Stimulated activated CD8-positive, alpha-beta memory T cell treated with anti-CD3 and anti-CD28 coated beads, Interleukin-15, amount 100 ng/mL, for 24 hours (primary cell): ENCODE measurements at places on chromosomes 4 and X.

GRCh38 chr4:22672519-22672918, 20.2 kb upstream of the GBA3 start:
- no peak for DNase-seq

GRCh38 chrX:121782544-121782943, 735.1 kb downstream of the GLUD2 start:
- DNase-seq, result no peak

DNA sequence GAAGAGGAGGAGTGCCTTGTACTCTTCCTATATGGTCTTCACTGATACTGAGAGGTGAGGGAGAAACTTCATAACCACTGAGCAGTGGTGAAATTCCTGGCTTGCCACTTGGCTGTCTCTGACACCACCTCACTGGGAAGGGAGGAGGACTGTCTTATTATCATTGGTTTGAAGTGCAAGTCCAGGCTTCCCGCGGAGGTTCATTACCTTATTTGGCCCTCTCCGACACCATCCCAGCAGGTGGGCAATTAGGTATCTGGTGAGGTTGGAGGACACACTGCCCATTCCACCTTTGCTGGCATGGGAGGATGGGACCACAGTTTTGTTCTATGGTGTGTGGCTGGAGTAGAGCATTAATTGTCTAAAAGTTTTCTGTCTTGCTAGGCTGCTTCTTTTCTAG, 206.1 kb downstream of the LHFPL1 start:
- no peak for DNase-seq

DNA sequence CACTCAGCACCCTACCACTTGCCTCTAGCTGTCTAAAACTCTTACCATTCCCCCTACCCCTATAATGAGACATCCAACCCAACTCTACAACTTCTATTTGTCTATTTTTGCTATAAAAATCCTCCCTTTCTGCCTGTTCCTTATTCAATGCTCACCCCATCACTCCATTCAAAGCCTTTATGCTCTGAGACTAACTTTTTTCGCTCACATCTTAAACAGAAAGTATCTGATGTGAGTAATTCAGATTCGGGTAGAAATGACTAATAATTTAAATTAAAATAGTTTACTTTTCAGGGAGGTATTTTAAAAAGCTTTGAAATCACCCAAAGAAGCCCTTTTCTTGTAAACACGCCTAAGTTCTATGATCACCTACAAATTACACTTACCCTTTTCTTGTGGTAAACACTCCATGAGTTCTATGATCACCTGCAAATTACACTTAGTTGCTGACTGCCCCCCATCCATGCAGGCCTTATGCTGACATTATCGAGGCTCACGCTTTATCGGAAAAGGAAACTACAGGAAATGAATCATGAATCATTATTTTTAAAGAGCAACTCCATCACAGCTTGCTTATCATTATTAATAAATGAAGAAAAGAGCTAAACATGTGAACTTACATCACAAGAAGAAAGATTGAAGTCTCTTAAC, 168.7 kb upstream of the PPP1R2C start:
- DNase-seq, result no peak

DNA sequence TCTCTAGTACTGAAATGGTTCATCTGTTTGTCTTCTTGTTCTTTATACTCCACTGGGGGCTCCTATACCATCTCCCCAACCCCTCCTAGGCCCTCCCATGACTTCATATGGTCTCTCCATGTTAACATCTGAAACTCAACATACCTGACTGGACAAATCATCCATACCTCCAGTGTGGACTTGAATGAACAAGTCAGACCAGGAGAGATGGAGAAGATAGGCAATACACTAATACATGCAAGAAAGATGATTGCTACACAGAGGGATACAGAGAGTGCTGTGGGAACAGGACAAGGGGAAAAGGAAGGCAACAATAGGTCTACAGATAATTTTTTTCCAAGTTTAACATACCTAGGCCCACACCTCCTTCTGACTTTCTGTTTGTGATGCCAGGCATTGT, 175.1 kb downstream of the FHIP1A start:
- DNase-seq, result no peak

DNA sequence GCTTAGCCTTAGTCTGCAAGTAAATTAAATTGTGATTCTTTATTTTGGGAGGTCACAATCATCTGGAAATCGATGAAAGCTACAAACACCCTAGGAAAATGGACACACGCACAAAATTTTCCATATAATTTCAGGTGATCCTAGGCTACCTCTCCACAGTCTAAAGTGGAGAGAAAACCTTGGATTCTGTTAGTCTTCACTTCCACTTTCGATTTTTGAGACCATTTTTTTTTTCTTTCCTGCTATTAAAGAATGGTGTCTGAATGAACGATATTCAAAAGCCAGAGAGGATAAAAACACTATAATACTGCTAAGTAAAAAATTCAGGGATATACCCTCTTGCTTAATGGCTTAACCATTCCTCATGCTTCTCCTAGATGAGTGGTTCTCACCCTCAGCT, 1.7 kb downstream of the FBXL5 start:
- DNase-seq, result no peak

DNA sequence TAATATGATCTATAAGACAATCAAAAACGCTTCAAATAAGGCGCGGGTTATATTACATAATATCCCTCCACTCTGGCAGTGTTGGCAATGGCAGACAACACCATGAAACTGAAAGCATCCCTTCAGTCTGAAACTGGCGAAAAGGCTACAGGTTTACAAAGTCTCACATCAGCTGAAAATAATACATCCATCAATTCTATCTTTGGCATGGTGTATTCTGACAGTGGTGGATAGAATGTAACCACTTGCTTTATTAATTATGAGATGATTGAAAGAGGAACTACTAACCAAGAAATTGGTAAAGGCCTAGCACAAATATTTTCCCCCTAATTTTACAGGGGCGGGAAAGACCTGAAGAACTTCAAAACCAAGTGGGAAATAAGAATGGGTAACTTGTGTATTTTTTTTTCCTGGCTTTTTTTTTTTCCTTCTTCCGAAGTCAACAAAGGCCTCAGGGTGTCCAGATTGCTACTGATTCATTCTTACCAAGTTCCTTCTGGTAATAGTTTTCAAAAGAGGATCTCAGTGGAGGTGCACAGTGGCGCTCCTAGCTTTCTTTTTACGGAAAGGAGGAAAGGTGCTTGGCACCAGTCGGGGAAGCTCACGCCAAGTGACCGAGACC, 728 bp downstream of the UBA6 start:
- DNase-seq, result no peak
